ENCODE measurements at places on chromosomes 5 and 9. TPM values are rescaled to one million over a fixed set of nuclear protein-coding genes. Genes with fewer than 3 reads are reported as not detected.

The TSLP gene
- not detected for total RNA-seq

DNA sequence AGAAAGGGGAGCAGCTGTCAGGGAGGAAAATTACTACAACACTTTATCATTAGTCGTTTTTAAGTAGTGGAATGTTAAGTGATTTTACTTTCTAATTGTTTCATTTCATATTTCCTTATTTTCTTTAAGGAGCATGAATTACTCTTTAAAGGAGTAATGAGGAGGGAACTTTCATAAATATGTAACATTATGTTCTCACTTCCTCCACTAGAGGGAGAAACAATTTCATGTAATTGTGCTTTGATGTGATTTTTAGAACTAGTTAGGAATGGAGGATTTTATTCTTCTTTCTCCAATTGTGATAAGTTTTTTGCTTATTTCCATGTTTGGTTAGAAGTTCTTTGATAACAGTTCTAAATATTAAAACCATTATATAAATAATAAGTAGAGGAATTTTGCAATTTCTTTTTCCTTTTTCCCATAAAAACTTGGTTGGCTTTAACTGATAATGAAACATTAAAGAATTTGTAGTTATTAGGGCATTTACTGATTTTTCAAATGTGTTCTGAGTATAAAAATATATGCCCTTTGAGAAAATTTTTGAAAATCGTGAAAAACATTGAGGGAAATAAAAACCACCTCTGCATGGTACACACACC is 25.6 kb downstream of the CEP78 start:
- DNase-seq = no peak

The MARVELD2 gene
- total RNA-seq = 19.7 TPM

The SPATA31D4 gene
- not detected for total RNA-seq

- no peak for DNase-seq
Measured at GRCh38 chr9:15944341-15944740, 391.5 kb downstream of the CCDC171 start.

- no peak for DNase-seq
Measured at GRCh38 chr5:176772271-176773210, 37.8 kb upstream of the UNC5A start.

The PSD2 gene
- not detected for total RNA-seq

- no peak for DNase-seq
Measured at GRCh38 chr5:138444774-138445546, 6.1 kb downstream of the REEP2 start.

The PCDHA9 gene
- 1.3 TPM for total RNA-seq

The WDR38 gene
- not detected for total RNA-seq

The RASEF gene
- 49.5 TPM for total RNA-seq

DNA sequence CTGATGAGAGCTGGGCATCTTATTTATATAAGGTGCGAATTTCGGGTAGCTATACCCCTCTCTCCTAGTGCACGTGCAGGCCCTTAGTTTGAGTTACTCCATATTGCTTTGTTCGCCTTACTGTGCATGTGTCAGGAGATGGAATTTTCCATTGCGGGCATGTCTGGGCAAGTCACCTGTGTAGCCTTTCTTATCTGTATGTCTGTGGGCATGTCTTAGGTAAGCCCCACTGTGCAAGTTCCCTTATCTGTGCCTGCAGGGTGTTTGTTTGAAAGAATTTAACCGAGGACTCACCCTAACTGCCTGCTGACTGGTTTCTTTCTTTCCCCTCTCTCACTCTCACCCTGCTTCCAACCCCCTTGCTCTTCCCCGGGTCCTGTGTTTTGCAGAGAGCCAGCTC is 140.7 kb upstream of the RANBP3L start:
- DNase-seq = peak; percentile 18

- DNase-seq = no peak
Measured at GRCh38 chr9:96514108-96514799, 64.3 kb downstream of the HABP4 start.

DNA sequence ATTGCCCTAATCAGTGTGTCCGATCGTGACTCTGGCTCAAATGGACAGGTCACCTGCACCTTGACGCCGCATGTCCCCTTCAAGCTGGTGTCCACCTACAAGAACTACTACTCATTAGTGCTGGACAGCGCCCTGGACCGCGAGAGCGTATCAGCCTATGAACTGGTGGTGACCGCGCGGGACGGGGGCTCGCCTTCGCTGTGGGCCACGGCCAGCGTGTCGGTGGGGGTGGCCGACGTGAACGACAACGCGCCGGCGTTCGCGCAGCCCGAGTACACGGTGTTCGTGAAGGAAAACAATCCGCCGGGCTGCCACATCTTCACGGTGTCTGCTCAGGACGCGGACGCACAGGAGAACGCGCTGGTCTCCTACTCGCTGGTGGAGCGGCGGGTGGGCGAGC is 1.4 kb downstream of the PCDHA13 start:
- DNase-seq = no peak

- no peak for DNase-seq
Measured at GRCh38 chr9:112884721-112885120, 6.0 kb downstream of the SLC46A2 start.

GRCh38 chr9:4857163-4857810 is 64.5 kb downstream of the RCL1 start:
- DNase-seq = no peak

DNA sequence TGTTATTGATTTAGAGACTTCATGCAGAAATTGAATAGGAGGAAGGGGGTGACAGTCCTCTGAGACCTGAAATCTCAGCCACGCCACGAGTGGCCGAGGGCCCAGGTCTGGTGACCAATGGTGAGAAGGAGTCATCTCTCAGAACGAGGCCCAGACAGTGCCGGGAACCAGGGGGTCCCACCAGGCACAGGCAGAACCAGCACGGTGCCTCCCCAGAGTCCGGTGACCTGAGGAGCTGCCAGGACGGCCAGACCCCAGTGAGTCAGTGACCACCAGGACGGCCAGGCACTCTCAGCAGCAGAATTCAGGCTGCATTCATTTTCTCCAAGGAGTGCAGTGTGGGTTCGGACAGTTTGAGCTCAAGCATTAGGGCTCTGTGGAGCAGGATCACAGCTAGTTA is 43.8 kb upstream of the NKD2 start:
- no peak for DNase-seq

The PSMB7 gene
- 31.6 TPM for total RNA-seq

- DNase-seq = no peak
Measured at GRCh38 chr5:160726721-160727120, 125.3 kb downstream of the ATP10B start.

- peak; percentile 36 for DNase-seq
Measured at GRCh38 chr9:134433909-134434882, 107.9 kb downstream of the RXRA start.

GRCh38 chr5:66354422-66354821 is 210.3 kb downstream of the SREK1 start:
- no peak for DNase-seq

The SCGB3A1 gene
- not detected for total RNA-seq

- peak; percentile 94 for DNase-seq
Measured at GRCh38 chr9:128917151-128917849, 3.5 kb upstream of the PHYHD1 start.

The ANKRD20A1 gene
- total RNA-seq = 0.78 TPM

- peak; percentile 5 for DNase-seq
Measured at GRCh38 chr5:150567031-150567717, 59.2 kb downstream of the NDST1 start.

- DNase-seq = no peak
Measured at GRCh38 chr5:100469767-100470166, 65.4 kb upstream of the FAM174A start.

The PCDHB12 gene
- total RNA-seq = 3.4 TPM

GRCh38 chr5:28808967-28809810 is 1770.8 kb upstream of the CDH9 start:
- DNase-seq = no peak

The KCNT1 gene
- under 0.01 TPM for total RNA-seq

The SHISAL2B gene
- 0.99 TPM for total RNA-seq

- no peak for DNase-seq
Measured at GRCh38 chr5:178193251-178193809, 6.2 kb upstream of the GMCL2 start.

The ARID3C gene
- not detected for total RNA-seq

- no peak for DNase-seq
Measured at GRCh38 chr9:78289474-78289873, 7.5 kb upstream of the PSAT1 start.

DNA sequence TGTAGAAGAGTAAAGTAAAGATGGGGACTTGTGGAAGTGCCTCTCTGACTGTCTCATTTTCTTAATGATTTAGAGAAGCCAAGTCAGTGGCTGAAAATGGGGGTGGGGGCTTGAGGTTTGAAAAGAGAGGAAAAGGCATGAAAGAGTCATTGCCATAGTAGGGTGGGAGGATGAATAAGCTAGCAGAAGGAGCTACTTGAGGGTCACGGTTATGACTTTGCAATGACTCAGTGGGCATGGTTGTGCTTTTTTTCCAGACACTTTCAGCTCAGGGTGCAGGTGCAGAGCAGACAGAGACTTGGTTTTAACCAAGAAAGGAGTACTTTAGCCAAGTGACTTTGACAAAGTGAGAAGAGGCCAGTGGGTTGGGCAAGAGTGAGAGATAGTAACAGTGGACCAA is 117.8 kb downstream of the PTTG1 start:
- DNase-seq = no peak

The LCN10 gene
- total RNA-seq = 0.78 TPM

GRCh38 chr9:80305136-80305535 is 733.4 kb downstream of the TLE4 start:
- DNase-seq = no peak

DNA sequence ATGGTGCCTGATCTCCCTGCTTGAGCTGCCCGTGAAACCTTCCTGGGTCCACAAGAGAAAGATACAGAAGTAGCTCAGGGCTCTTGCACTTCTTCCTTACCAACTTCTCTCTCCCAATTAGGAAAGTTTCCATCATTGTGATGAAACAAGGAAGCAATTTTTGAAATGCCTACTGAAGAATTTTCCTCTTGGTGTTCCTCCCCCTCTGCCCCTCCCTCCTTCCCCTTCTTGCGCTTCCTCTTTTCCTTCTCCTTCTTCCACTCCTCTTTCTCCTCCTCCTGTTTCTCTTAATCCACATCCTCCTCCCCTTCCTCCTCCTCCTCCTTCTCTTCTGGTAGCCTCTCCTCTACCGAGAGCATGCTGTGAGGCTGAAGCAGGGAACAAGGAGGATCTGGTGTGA is 36.3 kb upstream of the OTULINL start:
- no peak for DNase-seq

GRCh38 chr9:72588336-72588735 is 66.9 kb downstream of the TMC1 start:
- peak; percentile 16 for DNase-seq

GRCh38 chr9:113562653-113563381 is 99.3 kb downstream of the RGS3 start:
- DNase-seq = peak; percentile 8

The HEMGN gene
- total RNA-seq = not detected

DNA sequence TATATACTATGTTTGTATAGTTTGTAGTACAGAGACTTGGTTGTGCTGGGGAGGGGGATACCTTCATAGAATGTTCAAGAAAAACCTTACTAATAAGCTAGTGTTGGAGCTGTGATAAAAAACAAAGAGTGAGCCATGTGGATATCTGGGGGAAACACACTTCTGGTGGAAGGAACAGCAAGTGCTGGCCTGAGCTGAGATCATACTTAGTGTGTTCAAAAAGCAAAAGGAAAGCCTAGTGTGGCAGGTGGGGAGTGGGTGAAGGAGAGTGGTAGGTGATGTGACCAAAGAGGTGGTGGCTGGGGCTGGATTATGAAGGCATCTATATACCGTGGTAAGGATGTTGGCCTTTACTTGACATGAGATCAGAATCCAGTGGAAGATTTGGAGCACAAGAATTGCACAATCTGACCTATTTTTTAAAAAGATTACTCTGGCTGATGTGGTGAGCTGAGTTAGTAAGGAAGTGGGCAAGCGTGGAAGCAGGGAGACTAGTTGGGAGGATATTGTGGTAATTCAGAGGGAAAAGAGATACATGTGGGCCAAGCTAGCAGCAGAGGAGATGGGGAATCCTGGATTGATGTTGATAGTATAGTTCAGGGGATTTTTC is 26.6 kb downstream of the PALM2AKAP2 start:
- DNase-seq = no peak

The RETREG1 gene
- total RNA-seq = 16.8 TPM

DNA sequence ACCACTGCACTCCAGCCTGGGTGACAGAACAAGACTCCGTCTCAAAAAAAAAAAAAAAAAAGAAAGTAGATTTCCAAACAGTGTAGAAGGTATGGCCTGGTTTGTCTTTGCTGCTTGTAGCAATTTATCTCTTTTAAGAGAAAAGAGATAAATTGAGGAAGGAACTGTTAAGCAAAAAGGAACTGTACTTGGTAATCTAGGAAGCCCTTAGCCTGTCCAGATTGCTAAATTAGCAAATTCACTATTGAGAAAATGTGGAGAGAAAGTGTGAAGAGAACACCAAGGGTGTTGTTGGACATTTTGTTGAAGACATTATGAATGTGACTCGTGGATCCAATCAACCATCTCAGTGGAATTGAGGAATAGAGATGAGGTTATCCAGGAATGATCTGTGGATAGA is 13.0 kb upstream of the SUSD3 start:
- DNase-seq = no peak

GRCh38 chr9:5920860-5921328 is 30.2 kb downstream of the MLANA start:
- DNase-seq = no peak

DNA sequence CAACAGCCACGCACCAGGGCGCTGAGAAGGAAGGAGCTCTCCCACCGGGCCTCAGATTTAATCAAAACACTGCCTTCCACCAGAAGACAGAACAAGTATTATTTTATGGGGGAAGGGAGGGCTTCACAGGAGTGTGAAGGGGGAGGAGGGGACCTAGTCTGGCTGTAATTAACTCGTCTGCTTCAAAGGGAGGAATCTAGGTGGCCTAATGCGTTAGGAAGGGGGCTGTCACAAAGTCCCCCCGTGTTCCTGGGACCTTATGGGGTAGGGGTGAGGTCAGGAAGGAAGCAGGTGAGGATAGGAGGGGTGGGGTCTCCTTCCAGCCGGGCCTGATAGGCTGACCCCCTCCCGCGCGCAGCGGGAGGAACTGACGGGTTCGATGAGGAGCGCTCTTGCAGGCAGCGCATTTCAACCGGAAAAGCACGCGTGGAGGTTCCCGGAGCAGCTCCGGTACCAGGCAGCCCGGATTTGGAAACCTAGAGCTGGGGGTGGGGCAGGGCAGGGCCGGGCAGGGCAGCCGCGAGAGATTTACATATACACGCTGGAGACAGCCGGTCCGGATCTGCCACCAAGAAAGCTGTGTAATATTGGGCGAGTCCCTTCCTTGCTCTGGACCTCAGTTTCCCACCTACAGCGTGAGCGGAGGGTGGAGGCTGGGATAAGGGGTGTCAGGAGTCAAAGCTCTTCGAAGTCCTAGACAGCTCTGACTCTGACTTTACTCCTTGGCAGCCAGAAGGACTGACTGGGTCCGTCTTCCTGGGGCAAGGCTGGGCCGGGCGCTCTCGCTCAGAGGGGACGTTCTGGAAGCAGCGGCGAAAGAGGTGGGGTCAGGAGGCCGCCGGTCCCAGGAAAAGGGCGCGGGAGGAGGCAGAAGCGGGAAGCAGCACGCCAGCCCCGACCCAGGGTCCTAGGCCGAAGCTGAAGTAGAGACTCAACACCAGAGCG is 1.8 kb downstream of the SHB start:
- DNase-seq = peak; percentile 70

DNA sequence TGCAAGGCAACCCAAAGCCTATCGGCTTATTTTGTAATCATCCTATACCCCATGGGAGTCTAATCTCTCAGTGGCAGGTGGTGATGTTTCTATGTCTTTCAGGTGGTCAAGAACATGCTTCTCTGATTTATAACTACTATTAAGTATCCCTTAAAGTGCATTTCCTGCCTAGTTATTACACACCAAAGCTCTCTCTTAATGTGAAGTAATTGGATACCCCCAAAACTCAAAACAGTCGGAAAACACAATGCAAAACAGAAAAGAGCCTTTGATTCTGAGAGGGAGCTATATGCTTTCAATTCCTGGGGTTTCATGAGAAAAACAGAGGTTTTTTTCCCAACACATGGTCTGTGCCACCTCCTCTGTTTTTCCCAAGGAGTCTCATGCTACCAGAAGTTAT is 416.4 kb downstream of the CSNK1G3 start:
- DNase-seq = no peak

Data from body of pancreas (tissue), 4 donors.